ENCODE measurements at places on chromosomes 4 and X. TPM values are rescaled to one million over a fixed set of nuclear protein-coding genes. Genes with fewer than 3 reads are reported as not detected.

DNA sequence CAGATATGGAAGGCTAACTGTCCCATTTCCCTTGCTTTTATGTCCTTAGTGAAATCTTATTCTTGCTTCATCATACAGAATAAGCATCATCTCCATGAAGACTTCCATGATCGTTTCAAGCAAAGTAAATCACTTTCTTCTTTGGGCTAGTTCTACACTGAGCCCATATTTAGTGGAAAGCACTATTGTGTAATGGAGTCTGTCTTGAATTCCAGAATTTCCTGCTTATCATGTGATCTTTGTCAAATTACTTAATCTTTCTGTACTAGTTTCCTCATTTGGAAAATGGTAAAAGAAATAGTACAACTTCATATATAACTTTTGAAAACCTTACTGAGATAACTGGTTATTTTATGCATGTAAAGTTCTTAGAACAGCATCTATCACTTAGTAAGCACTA, 7.6 kb downstream of the ANAPC10 start:
- no peaks in the 10 kb centered on the region for H3K4me1 ChIP-seq
- peaks cover 52% of the 10 kb centered on the region for H3K36me3 ChIP-seq
- H3K4me3 ChIP-seq, result no peak overlapping the region
- no peak overlapping the region for H3K27ac ChIP-seq

The NCAPG gene
- 1.6 TPM for total RNA-seq

DNA sequence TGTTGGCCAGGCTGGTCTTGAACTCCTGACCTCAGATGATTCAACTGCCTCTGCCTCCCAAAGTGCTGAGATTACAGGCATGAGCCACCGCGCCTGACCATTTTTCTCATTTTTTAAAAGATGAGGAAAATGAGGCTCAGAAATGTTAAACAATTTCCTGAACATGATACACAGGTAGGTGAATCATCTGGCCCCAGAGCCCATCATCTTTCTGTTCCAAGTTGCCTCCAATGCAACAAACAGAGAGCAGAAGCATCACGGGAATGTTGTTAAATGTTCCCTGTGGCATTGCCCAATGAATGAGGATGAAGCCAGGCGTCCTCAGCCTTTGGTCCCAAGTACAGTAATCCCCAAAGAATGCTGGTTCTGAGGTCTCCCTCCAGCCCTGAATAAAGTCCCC, 31.3 kb upstream of the ANXA5 start:
- no peaks in the 10 kb centered on the region for H3K27me3 ChIP-seq
- no peak for DNase-seq
- no peak overlapping the region for H3K27ac ChIP-seq

The COL4A6 gene
- 20.7 TPM for total RNA-seq

DNA sequence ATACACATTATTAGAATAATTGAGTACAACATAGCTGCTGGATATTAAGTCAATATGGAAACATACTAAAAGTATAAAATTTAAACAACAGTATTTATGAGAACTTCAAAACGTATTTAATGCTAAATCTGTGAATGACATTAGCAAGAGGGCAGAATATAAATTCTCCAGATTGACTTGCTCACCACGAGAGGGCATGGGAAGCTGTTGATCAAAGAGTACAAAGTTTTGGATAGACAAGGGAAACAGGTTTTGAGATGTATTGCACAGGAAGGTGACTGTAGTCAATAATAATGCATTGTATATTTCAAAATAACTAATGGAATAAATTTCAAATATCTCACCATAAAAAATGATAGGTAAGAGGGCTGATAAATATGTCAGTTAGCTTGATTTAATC, 768.2 kb downstream of the CENPC start:
- DNase-seq, result no peak
- H3K27me3 ChIP-seq, result no peaks in the 10 kb centered on the region
- H3K36me3 ChIP-seq, result no peaks in the 10 kb centered on the region

The DIPK2B gene
- total RNA-seq, result 3.2 TPM

GRCh38 chrX:78527818-78528217, 131.3 kb downstream of the RTL3 start:
- no peaks in the 10 kb centered on the region for H3K36me3 ChIP-seq
- H3K4me1 ChIP-seq, result no peaks in the 10 kb centered on the region
- no peak for DNase-seq
- H3K27ac ChIP-seq, result no peak overlapping the region
- H3K27me3 ChIP-seq, result no peaks in the 10 kb centered on the region

DNA sequence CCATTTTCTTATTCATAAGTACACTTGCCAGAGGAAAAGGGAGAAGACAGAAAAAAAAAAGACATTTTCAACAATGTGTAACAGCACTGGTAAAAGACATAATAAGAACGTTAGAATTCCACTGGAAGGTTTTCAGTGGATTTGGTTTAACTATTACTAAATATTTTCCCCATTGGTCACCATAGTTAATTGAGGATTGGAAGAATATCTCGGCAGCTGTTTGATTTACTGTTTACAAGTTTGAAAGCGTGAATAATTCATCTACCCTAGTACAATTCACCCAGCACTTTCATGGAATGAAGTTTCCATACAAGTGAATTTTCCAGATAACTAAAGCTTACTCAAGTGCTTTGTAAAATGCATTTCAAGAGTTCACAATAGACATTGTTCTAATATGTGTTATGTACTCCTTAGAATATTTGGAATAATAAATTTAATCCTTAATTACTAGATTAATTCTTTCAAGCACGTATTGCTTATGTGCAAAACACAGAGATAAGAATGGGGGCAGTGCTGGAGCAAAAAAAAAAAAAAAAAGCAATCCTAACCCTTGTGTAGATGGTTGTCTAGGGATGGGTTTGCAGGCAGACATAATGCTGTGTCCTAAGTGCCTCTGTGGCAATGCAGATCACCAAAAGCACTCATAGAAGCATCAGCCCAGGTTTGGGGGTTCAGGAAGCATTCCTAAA, 57.1 kb downstream of the ENPEP start:
- no peak overlapping the region for H3K4me3 ChIP-seq
- no peaks in the 10 kb centered on the region for H3K4me1 ChIP-seq
- H3K36me3 ChIP-seq, result no peaks in the 10 kb centered on the region
- no peak for DNase-seq
- no peaks in the 10 kb centered on the region for H3K27me3 ChIP-seq

DNA sequence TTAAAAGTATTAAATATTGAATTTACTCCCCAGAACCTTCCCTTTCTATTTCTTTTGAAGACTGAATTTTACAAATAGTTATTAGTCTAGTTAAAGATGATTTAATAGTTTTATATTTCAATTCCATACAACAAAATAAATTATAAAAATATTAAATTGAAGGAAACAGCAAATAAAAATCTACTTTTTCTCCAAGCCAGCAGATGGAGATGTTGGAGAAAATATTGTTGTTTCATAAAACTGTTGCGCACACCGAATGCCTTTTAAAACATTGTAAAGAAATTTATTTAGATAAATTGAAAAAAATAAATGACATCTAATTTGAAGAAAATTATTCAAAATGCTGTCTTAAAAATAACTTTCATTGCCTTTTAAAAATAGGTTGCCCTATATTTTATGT, 5.5 kb downstream of the GRIA2 start:
- H3K27me3 ChIP-seq, result peaks cover 40% of the 10 kb centered on the region
- no peak for DNase-seq
- H3K27ac ChIP-seq, result no peak overlapping the region
- no peak overlapping the region for H3K4me3 ChIP-seq
- H3K4me1 ChIP-seq, result peaks cover 19% of the 10 kb centered on the region
- H3K36me3 ChIP-seq, result no peaks in the 10 kb centered on the region

The DCAF16 gene
- total RNA-seq, result 34.9 TPM

The TMEM271 gene
- total RNA-seq, result 8.7 TPM

DNA sequence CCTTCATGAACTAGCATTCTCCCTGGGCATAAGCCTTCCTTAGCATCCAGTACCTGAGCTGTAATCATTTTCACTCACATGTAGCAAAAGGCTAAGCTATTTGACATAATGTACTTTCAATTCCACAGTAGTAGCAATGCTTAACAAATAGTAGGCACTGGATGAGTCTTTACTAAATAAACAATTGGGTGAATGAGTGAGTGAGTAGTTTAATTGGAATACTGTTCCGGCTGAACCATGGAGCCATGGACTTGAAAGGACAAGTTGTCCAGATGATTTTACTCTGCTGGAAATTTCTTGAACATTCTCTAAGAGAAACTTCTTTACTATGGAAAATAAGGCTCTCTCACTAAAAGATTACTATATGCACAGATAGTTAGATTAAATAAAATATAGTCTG, 159.3 kb downstream of the FAM47B start:
- H3K27ac ChIP-seq, result no peak overlapping the region
- H3K4me3 ChIP-seq, result no peak overlapping the region
- no peaks in the 10 kb centered on the region for H3K4me1 ChIP-seq
- H3K36me3 ChIP-seq, result no peaks in the 10 kb centered on the region
- no peaks in the 10 kb centered on the region for H3K27me3 ChIP-seq
- DNase-seq, result no peak

- no peaks in the 10 kb centered on the region for H3K27me3 ChIP-seq
- DNase-seq, result no peak
- H3K36me3 ChIP-seq, result no peaks in the 10 kb centered on the region
- H3K4me3 ChIP-seq, result no peak overlapping the region
These were observed 43.3 kb downstream of the HOPX start for GRCh38 chr4:56637791-56638190.

- no peaks in the 10 kb centered on the region for H3K36me3 ChIP-seq
- DNase-seq, result no peak
- no peak overlapping the region for H3K4me3 ChIP-seq
- peaks cover 4% of the 10 kb centered on the region for H3K4me1 ChIP-seq
These were observed 113.2 kb upstream of the SPRY1 start for GRCh38 chr4:123283371-123283895.

DNA sequence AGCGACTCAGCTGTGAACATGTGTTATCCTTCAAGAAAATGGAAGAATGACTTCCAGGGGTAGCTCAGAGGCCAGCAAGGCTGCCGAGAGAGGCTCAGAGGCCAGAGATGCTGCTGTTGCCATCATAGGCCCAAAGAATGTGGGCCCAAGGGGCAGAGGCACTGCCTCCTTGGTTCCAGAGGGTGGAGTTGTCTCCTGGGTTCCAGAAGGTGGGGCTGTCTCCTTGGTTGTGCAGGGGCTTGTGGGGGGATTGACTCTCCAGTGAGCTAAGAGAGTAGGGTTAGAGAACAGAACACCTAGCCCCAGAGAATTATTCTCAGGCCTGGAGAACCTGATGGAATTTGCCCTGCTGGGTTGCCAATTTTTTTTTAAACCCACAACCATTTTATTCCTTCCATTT, 62.6 kb downstream of the DGKK start:
- no peaks in the 10 kb centered on the region for H3K4me1 ChIP-seq
- H3K4me3 ChIP-seq, result no peak overlapping the region
- no peaks in the 10 kb centered on the region for H3K27me3 ChIP-seq
- DNase-seq, result no peak

GRCh38 chr4:27048429-27049238, 188.0 kb downstream of the STIM2 start:
- no peaks in the 10 kb centered on the region for H3K36me3 ChIP-seq
- no peak overlapping the region for H3K27ac ChIP-seq
- no peak for DNase-seq
- H3K27me3 ChIP-seq, result peaks cover 6% of the 10 kb centered on the region
- peak overlapping the region; percentile 30 for H3K4me3 ChIP-seq

- H3K36me3 ChIP-seq, result no peaks in the 10 kb centered on the region
- H3K27ac ChIP-seq, result no peak overlapping the region
- H3K27me3 ChIP-seq, result no peaks in the 10 kb centered on the region
- H3K4me3 ChIP-seq, result no peak overlapping the region
These were observed 39.8 kb upstream of the MID1 start for GRCh38 chrX:10660171-10660570.

DNA sequence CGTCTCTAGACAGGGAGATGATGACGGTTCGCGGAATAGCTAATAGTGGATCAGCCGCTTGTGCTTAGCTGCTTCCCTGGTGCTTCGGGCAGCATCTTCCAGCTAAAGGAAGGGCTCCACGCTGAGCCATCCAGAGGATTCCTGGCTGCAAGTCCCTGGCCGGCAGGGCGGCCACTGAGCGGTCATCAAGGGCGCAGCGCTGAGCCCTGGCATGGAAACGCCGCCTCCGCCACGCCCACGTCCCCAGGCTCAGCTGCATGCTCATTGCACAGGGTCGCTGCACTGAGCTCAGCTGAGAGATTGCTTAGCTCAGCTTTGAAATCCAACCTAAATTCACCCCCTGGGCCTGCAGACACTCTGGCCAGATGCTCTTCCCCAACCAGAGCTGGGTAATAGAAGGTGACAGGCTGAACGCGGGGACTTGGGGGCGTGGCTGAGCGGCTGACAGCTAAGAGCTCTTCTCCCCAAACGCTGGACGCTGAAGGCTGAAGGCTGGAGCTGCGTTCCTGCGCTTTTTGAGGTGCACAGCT, 118.2 kb upstream of the KIT start:
- H3K27me3 ChIP-seq, result no peaks in the 10 kb centered on the region
- no peaks in the 10 kb centered on the region for H3K36me3 ChIP-seq
- no peak overlapping the region for H3K27ac ChIP-seq
- DNase-seq, result peak; percentile 66

The RNF128 gene
- total RNA-seq, result 14.7 TPM

The TRIM75 gene
- not detected for total RNA-seq

DNA sequence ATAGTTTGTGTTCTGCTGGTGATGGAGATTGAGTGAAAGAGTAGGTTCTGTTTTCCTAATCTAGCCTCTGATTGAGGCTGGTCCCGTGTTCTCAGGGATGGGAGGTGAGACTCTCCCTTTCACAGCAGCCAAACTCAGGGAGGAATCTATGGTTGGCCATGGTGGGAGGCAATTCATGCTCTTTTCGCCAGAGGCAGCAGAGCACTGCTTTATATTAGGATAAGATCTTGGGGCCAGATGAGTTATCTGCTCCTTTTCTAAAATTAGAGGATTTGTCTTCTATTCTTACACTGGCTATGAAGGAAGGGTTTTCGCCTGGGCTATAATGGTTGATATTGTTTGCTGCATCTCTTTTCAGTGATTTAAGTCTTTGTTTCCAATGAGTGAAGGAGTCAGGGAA, 63.9 kb upstream of the NLGN4X start:
- no peaks in the 10 kb centered on the region for H3K4me1 ChIP-seq
- no peaks in the 10 kb centered on the region for H3K36me3 ChIP-seq
- H3K27me3 ChIP-seq, result no peaks in the 10 kb centered on the region
- no peak overlapping the region for H3K4me3 ChIP-seq
- no peak for DNase-seq

DNA sequence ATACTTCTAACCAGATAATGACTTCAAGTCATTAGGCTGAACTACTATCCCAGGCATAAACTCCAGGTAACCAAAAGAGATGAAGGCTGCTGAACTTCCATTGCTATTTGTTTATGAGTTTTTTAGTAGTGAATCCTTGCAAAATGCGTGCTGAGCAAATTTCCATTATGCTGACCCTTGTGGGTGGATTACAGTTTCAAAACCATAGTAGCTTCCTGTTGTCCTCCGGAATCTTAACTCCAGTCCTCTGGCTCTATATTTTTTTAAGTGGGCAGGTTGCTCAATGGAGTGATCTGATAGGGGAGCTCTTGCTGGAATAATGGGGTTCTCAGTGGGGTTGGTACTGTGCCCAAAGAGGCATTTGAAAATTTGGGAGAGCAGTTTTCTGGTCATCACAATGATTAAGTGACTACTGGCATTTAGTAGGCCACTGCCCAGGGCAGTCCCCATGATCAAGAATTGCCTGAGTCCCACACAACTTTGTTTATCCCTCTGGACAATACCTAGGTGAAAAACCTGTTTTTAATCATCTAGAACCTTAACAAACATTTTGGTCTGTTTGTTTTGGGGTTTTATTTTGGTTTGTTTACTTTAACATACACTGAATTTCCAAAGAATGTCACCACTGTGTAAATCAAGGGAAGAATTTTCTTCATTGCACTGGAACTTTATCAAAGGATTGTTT, 302.3 kb upstream of the GATB start:
- DNase-seq, result no peak
- no peak overlapping the region for H3K27ac ChIP-seq
- H3K36me3 ChIP-seq, result no peaks in the 10 kb centered on the region

GRCh38 chr4:93466446-93466845, 362.1 kb upstream of the ATOH1 start:
- no peaks in the 10 kb centered on the region for H3K4me1 ChIP-seq
- H3K27me3 ChIP-seq, result no peaks in the 10 kb centered on the region
- H3K36me3 ChIP-seq, result no peaks in the 10 kb centered on the region
- H3K4me3 ChIP-seq, result no peak overlapping the region

Measured in suprapubic skin (tissue), 4 donors.